Vagina (tissue), 2 donors: ENCODE measurements at places on chromosomes 11 and 22.

GRCh38 chr11:30852645-30853044 lies 266.5 kb upstream of the MPPED2 start:
- no peaks in the 10 kb centered on the region for H3K36me3 ChIP-seq
- H3K4me3 ChIP-seq, result no peak overlapping the region
- no peak overlapping the region for H3K27ac ChIP-seq
- H3K27me3 ChIP-seq, result no peaks in the 10 kb centered on the region
- no peaks in the 10 kb centered on the region for H3K4me1 ChIP-seq
- DNase-seq, result no peak

DNA sequence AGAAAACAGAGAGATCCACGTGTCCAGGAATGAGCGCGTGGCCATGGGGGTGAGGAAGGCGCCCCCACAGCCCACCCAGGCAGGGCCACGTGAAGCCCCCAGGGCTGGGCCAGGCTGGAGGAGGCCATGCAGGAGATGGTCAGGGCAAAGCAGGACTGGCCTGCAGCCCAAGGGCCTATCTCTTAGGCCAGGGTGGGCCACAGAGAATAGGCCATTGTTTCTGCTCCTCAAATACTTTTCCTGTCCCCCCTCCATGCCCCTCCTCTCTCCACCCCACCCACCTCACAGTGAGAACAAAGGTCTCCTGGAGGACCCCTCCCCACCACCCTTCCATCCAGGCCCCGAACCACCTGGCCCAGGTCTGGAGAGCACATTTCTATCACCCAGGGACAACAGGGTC lies 8.3 kb upstream of the CDC42EP1 start:
- no peaks in the 10 kb centered on the region for H3K36me3 ChIP-seq
- peaks cover 60% of the 10 kb centered on the region for H3K4me1 ChIP-seq
- H3K4me3 ChIP-seq, result no peak overlapping the region
- H3K27ac ChIP-seq, result peak overlapping the region; percentile 82
- no peaks in the 10 kb centered on the region for H3K27me3 ChIP-seq
- no peak for DNase-seq

DNA sequence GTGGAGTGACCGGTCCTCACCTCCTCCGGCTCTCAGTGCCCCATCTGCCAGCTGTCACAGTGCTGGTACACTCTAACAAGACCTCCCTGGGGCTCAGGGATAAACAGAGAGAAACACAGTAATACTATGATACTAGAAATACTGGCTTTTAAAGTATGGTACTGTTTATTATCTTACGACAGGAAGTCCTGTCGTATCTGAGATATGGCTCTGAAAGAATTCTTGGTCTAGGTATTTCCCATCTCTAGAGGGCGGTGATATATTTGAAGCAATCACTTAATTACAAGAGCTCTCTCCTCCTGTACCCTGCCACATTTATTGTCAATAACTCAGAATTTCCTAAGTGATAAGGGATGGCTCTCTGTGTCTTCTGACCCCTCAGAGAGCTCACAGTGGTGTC lies 119.1 kb downstream of the RRM1 start:
- no peak overlapping the region for H3K27ac ChIP-seq
- no peak overlapping the region for H3K4me3 ChIP-seq
- no peaks in the 10 kb centered on the region for H3K36me3 ChIP-seq
- DNase-seq, result no peak
- no peaks in the 10 kb centered on the region for H3K27me3 ChIP-seq
- H3K4me1 ChIP-seq, result no peaks in the 10 kb centered on the region

- H3K36me3 ChIP-seq, result no peaks in the 10 kb centered on the region
- no peak overlapping the region for H3K27ac ChIP-seq
- no peaks in the 10 kb centered on the region for H3K4me1 ChIP-seq
- no peak overlapping the region for H3K4me3 ChIP-seq
Observed at GRCh38 chr11:11895672-11896071, 53.9 kb downstream of the USP47 start.

DNA sequence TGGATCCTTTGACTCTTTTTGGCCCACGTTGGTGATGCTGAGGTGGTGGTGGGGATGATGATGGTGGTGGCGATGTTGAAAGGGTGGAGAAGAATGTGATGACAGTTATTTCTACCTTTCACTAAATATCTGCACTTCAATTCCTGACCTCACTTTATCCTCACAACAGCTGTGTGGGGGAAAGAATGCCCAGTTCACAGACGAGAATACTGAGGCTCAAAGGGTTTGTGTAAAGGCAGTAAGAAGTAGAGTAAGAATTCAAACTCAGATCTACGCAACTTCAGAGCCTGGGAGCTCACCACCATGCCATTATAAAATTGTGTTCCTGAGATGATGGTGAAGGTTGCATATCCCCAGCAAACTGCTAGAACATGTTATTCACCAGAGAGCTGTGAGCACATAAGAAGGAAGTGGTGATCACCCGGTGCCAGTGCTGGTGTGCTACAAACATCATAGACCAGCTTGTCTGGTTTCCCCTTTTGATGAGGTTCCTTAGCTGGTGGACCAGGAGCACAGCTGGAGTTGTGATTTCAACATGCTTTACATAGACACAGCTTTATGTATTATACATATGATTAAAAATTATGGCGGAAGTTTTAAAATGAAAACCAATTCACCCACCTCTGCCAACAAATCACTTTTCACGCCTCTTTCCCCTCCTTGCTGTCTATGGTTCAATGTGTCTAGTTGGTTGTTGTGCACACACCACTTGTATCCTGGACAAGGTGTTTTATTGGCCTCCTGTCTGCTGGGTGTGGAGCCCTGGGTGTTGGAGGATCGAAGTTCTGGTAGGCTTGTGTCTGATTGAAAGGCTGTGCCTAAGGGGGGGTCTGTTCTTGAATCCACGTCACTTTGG lies 6.2 kb downstream of the ST14 start:
- H3K36me3 ChIP-seq, result no peaks in the 10 kb centered on the region
- peaks cover 15% of the 10 kb centered on the region for H3K4me1 ChIP-seq
- no peaks in the 10 kb centered on the region for H3K27me3 ChIP-seq
